ENCODE measurements at places on chromosomes 7 and 10. TPM values are rescaled to one million over a fixed set of nuclear protein-coding genes. Genes with fewer than 3 reads are reported as not detected.

DNA sequence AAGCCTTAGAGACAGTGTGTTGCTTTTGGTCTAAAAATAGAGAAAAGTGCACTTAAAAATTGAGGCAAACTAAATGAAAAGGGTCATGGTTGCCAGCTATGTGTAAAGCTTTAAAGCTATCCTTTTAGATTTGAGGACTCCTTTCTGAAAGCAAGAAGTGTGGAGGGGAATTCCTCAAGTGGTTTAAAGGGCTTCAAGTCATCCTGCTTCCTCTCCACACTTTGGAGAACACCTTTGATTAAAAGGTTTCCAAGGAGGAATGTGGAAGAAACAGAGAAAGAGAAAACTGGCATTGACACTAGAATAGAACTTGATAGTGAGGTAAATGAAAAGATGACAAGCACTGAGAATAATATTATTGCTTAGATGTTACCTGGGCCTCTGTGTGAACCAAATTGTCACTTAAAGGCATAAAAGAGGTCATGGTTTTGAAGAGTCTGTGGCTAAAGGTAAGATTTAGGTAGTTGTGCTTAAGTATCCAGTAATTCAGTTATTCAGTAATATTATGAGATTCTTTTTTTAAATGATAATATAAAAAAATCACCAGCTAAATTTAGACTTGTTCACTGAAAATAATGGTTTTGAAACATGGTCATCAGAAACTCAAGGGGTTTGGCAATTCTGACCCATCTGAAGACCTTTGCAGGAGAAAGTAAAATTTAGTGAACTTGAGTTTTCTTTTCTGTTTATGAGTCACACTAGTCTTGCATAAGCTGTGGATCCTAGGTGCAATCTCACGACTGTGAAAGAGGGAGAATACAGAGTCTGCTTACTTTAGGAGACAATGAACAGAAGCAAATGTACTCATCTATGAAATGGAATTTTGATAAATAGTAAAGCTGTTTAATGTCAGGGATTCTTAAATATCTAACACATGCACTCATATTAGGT, 466.0 kb downstream of the KIF20B start:
- H3K27me3 ChIP-seq = no peaks in the 10 kb centered on the region
- no peak overlapping the region for H3K4me3 ChIP-seq
- H3K4me1 ChIP-seq = no peaks in the 10 kb centered on the region
- no peak overlapping the region for H3K27ac ChIP-seq

- H3K36me3 ChIP-seq = peaks cover 41% of the 10 kb centered on the region
- no peaks in the 10 kb centered on the region for H3K27me3 ChIP-seq
- peaks cover 21% of the 10 kb centered on the region for H3K4me1 ChIP-seq
- H3K27ac ChIP-seq = no peak overlapping the region
- no peak for DNase-seq
Observed at GRCh38 chr7:27834179-27834921, 94.4 kb downstream of the TAX1BP1 start.

DNA sequence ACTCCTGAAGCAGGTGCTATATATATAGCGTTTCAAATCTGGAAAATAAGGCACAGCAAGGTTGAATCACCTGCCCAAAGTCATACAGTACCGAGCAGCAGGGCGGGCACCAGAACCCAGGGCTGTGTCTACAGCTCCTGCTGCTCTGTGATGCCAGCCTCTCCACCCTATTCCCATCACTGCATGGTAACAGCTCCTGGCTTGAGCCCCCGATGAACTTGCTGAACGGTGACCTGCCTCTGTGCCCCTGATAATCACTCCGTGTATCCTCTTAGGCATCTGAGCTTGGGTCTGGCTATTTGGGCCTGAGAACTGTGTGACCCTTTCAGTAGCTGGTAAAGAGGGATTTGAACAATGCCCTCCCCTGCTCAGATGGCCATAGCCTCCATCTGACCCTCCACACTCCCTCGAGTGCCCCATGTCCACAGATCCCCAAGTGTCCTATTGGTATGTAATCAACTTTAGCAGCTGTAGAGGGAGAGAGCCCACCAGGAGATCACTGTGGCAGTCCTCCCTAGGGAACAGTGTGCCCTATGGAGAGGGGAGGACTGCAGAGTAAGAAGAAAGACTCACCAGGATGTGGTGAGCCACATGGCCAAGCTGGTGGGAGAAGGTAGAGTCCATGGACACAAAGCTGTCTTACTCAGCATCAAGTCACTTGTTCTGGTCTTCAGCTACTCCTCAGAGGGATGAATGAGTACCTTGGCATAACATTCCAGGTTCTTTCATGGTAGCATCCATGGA, 1.1 kb upstream of the ARHGAP22 start:
- H3K4me1 ChIP-seq = peaks cover 21% of the 10 kb centered on the region
- no peak for DNase-seq
- no peaks in the 10 kb centered on the region for H3K27me3 ChIP-seq
- no peaks in the 10 kb centered on the region for H3K36me3 ChIP-seq
- H3K4me3 ChIP-seq = no peak overlapping the region

DNA sequence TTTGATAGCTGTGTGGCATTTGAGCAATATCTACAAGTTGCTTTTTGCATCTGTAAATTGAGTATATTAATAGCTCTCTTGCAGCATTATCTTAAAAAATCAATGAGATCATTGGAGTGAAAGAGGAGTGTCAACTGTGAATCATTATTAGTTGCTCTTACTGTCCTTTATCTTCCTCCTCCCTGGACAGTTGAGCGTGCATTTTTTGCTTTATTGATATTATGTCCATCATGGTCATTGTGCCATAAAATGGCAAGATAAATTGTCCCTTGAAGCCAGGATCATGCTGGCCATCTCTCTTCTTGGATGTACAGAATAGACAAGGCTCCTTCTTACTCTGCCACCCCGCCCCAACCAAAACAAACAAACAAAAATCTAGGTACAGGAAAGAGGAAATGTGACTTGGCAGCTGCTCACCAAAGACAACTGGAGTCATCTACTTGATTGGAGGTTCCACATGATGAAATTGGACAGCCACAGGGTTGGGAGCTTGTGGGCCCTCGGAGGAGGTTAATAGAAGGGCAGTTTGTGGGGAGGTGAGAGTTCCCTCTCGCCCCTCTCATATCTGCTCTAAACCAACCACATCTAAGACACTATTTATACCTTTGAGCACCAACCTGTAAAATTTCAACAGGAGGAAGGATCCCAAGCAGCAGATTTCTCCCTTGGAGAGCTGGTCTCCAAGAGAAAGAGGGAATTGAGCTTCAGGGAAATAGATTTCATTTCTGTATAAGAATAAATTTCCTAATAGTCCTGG, 252.7 kb downstream of the SKIDA1 start:
- no peaks in the 10 kb centered on the region for H3K36me3 ChIP-seq
- no peaks in the 10 kb centered on the region for H3K4me1 ChIP-seq
- DNase-seq = no peak
- H3K27ac ChIP-seq = no peak overlapping the region
- no peak overlapping the region for H3K4me3 ChIP-seq

- no peak overlapping the region for H3K27ac ChIP-seq
- H3K27me3 ChIP-seq = no peaks in the 10 kb centered on the region
- no peak for DNase-seq
Observed at GRCh38 chr7:139698844-139699243, 79.0 kb downstream of the HIPK2 start.

DNA sequence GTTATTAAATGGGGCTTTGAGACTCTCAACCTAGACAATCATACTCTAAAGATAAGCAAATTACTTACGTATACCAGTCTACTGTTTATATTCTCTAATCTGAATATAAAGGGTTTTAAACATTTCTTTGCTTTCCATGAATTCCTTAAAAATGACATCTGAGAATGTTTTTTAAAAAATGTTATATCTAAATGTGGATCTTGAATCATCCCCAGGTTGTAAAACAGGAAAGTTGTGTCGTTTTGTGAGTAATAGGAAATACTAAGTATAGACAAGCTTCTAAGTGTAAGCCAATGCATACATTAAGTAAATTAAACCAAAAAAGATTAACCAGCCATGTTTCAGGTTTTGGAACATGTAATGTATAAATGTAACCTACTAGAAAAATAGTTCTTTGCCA, 26.8 kb downstream of the ADD3 start:
- peaks cover 47% of the 10 kb centered on the region for H3K4me1 ChIP-seq
- H3K27ac ChIP-seq = no peak overlapping the region
- no peaks in the 10 kb centered on the region for H3K27me3 ChIP-seq
- no peaks in the 10 kb centered on the region for H3K36me3 ChIP-seq
- H3K4me3 ChIP-seq = no peak overlapping the region

- no peaks in the 10 kb centered on the region for H3K36me3 ChIP-seq
- no peak for DNase-seq
- no peaks in the 10 kb centered on the region for H3K4me1 ChIP-seq
- H3K27ac ChIP-seq = no peak overlapping the region
- H3K4me3 ChIP-seq = no peak overlapping the region
Observed at GRCh38 chr10:29212597-29212996, 76.3 kb upstream of the LYZL1 start.

- no peaks in the 10 kb centered on the region for H3K36me3 ChIP-seq
- H3K4me3 ChIP-seq = no peak overlapping the region
- H3K27me3 ChIP-seq = peaks cover 20% of the 10 kb centered on the region
- no peak for DNase-seq
Observed at GRCh38 chr10:71039551-71039950, 151.2 kb upstream of the PCBD1 start.

DNA sequence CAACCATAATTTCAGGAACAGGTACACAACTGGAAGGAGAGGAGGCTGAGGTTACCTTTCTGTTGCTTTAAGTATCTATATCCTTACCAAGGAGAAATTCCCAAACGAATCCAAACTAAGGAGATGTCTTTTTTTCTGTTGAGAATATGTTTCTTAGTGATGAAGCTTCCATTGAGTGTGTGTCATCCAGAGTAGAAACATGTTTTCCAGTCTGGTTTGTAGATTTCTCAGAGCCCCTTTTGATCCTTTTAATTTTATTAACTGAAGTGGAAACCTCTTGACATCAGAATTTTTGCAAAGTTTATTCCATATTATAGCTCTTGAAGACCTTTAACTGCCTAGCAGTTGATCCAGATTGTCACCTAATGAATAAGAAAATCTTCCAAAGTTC, 207.1 kb upstream of the FERD3L start:
- no peak for DNase-seq
- H3K4me1 ChIP-seq = no peaks in the 10 kb centered on the region
- H3K27me3 ChIP-seq = no peaks in the 10 kb centered on the region
- H3K4me3 ChIP-seq = no peak overlapping the region
- H3K27ac ChIP-seq = no peak overlapping the region

GRCh38 chr7:92720604-92721350, 115.6 kb downstream of the CDK6 start:
- no peaks in the 10 kb centered on the region for H3K27me3 ChIP-seq
- H3K36me3 ChIP-seq = peaks cover 20% of the 10 kb centered on the region
- H3K4me3 ChIP-seq = no peak overlapping the region
- no peak overlapping the region for H3K27ac ChIP-seq
- DNase-seq = no peak

GRCh38 chr10:69636626-69637605, 6.9 kb downstream of the FAM241B start:
- no peak overlapping the region for H3K4me3 ChIP-seq
- H3K27me3 ChIP-seq = no peaks in the 10 kb centered on the region
- no peak overlapping the region for H3K27ac ChIP-seq
- H3K4me1 ChIP-seq = no peaks in the 10 kb centered on the region

GRCh38 chr10:84593506-84593905, 265.1 kb downstream of the CCSER2 start:
- H3K27ac ChIP-seq = no peak overlapping the region

DNA sequence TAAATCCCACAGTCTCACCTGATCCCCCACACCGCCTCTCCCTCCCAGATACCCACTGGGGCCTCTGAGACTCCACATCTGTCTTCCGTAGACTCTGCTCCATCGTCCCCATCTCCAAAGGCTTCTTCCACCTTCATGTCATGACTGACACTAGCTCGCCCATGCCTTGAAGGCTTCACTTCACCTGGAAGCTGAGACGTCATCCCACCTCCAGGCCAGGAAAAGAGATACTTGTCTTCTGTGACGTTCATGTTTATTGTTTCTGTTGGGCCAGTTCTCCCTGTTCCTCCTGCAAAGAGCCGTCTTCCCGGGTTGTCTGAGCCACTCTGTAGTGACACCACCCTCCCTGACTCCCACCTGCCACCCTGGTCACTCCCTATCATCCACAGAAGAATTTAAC, 3.6 kb upstream of the ZNF862 start:
- H3K27me3 ChIP-seq = peaks cover 31% of the 10 kb centered on the region
- H3K4me1 ChIP-seq = peaks cover 14% of the 10 kb centered on the region
- no peak overlapping the region for H3K4me3 ChIP-seq
- DNase-seq = no peak

- H3K27ac ChIP-seq = no peak overlapping the region
- no peaks in the 10 kb centered on the region for H3K27me3 ChIP-seq
- no peaks in the 10 kb centered on the region for H3K4me1 ChIP-seq
- no peaks in the 10 kb centered on the region for H3K36me3 ChIP-seq
Observed at GRCh38 chr7:24356718-24357386, 72.9 kb downstream of the NPY start.

DNA sequence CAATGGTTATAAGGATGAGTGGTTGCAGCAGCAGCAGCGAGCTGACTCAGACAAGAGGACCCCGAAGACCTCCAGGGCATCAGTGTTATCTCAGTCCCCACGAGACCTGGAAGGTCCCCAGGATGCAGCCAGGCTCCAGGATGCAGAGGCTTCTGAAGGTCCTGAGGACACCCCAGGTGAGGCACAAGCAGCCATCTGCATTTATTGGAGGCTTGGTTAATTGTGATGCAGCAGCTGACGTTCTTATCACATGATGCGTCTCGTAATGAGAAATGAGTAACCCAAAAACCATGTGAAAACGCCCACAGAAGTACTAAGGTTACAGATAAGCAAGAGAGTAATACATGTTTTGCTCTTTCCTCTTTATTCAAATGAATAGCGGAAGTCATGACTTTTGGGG, 17.4 kb downstream of the C7orf57 start:
- H3K4me3 ChIP-seq = no peak overlapping the region
- no peaks in the 10 kb centered on the region for H3K36me3 ChIP-seq
- no peak for DNase-seq
- no peaks in the 10 kb centered on the region for H3K4me1 ChIP-seq

The FAM180A gene
- not detected for total RNA-seq

The LBX1 gene
- not detected for total RNA-seq

The ZNF727 gene
- 8.4 TPM for total RNA-seq

The NPFFR1 gene
- 0.45 TPM for total RNA-seq

The NT5C3A gene
- total RNA-seq = 98.0 TPM

The FAM25C gene
- total RNA-seq = not detected

The C10orf105 gene
- total RNA-seq = not detected

The SEMA3E gene
- not detected for total RNA-seq

The DCLRE1A gene
- total RNA-seq = 10.5 TPM
